Kidney (tissue), 22 donors: ENCODE measurements at places on chromosomes 3 and 15. TPM values are rescaled to one million over a fixed set of nuclear protein-coding genes. Genes with fewer than 3 reads are reported as not detected.

The CNTN3 gene
- polyA plus RNA-seq: 3.8 TPM

The MRPL3 gene
- 91.2 TPM for polyA plus RNA-seq

The BOC gene
- 6.1 TPM for polyA plus RNA-seq

The PML gene
- polyA plus RNA-seq: 19.6 TPM

The THRB gene
- 4.5 TPM for polyA plus RNA-seq

The LDHAL6B gene
- polyA plus RNA-seq: not detected

The KLHL40 gene
- polyA plus RNA-seq: not detected

The ISL2 gene
- not detected for polyA plus RNA-seq

The C3orf49 gene
- polyA plus RNA-seq: not detected

The UCN2 gene
- polyA plus RNA-seq: not detected

The CFAP100 gene
- polyA plus RNA-seq: 0.60 TPM

DNA sequence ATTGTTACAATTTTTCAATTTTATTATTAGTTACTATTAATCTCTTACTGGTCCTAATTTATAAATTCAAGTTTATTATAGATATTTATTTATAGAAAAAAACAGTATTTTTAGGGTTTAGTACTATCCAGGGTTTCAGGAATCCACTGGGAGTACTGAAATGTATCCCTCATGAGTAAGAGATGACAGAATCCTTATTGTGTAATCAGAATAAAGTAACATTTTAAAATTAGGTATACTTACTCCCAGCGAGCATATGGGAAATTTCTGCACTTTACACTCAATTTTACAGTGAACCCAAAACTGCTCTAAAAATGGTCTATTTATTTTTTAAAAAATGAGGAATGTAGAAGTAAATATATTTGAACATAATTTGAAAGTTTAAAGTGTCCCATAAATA lies 202.7 kb downstream of the CGGBP1 start:
- H3K36me3 ChIP-seq: no peaks in the 10 kb centered on the region
- no peaks in the 10 kb centered on the region for H3K27me3 ChIP-seq
- no peak for DNase-seq
- no peak overlapping the region for H3K27ac ChIP-seq
- H3K4me1 ChIP-seq: no peaks in the 10 kb centered on the region

DNA sequence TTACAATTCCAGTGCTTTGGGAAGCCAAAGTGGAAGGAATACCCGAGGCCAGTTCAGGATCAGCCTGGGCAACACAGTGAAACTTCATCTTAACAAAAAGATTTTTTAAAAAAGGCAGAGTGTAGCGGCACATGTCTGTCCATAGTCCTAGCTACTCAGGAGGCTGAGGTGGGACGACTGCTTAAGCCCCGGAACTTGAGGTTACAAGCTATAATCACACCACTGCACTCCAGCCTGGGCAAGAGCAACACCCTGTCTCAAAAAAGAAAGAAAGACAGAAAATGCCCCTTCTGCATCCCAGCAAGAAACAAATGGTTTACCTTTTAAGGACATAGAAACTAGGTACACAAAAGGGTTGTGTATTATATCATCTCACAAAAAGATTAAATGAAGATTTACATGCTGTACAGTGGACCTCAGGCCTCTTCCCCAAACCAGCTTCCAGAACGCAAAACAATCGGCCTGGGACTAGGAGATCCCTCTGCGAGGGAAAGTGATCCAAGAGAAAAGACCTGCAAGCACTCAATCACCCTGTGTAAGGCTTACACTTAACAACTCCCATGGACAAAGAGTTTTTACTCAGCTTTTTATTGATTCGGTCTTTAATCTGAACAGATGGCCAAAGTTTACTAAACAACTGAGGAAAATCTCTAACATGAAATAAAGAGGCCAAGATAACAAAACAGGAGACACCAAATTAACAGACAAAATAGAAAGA lies 21.2 kb downstream of the TFDP2 start:
- no peak overlapping the region for H3K4me3 ChIP-seq
- H3K4me1 ChIP-seq: no peaks in the 10 kb centered on the region
- H3K27ac ChIP-seq: no peak overlapping the region
- no peaks in the 10 kb centered on the region for H3K27me3 ChIP-seq
- no peak for DNase-seq

GRCh38 chr15:76994496-76994895 lies 430 bp upstream of the PSTPIP1 start:
- no peak overlapping the region for H3K4me3 ChIP-seq
- DNase-seq: no peak
- H3K36me3 ChIP-seq: no peaks in the 10 kb centered on the region
- no peak overlapping the region for H3K27ac ChIP-seq
- H3K4me1 ChIP-seq: no peaks in the 10 kb centered on the region

GRCh38 chr3:72515281-72515680 lies 333.0 kb downstream of the SHQ1 start:
- H3K36me3 ChIP-seq: no peaks in the 10 kb centered on the region
- no peaks in the 10 kb centered on the region for H3K27me3 ChIP-seq
- no peak for DNase-seq
- no peaks in the 10 kb centered on the region for H3K4me1 ChIP-seq
- no peak overlapping the region for H3K27ac ChIP-seq

DNA sequence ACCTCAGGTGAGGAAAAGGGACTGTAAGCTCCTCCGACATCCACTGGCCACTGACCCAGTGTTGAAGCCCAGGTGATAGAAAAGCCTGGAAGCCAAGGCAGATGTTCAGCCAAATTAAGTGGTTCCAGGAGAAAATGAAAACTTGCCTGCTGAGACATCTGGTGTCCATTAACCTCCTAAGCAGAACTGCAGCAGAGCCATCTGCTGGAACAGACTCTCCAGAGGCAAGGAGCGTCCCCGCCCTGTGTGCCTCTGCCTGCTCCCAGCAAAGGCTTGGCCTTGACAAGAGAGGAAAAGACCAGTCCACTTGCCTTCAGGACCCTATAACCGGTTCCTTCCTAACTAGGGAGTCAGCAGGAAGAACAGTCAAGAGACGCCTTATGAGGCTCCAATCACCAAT lies 48.2 kb downstream of the SRGAP3 start:
- no peak for DNase-seq
- no peaks in the 10 kb centered on the region for H3K4me1 ChIP-seq
- no peaks in the 10 kb centered on the region for H3K27me3 ChIP-seq
- no peak overlapping the region for H3K27ac ChIP-seq
- no peak overlapping the region for H3K4me3 ChIP-seq

- H3K4me3 ChIP-seq: no peak overlapping the region
- no peak for DNase-seq
- H3K27ac ChIP-seq: no peak overlapping the region
Measured at GRCh38 chr3:108099244-108099643, 8.4 kb upstream of the CD47 start.

DNA sequence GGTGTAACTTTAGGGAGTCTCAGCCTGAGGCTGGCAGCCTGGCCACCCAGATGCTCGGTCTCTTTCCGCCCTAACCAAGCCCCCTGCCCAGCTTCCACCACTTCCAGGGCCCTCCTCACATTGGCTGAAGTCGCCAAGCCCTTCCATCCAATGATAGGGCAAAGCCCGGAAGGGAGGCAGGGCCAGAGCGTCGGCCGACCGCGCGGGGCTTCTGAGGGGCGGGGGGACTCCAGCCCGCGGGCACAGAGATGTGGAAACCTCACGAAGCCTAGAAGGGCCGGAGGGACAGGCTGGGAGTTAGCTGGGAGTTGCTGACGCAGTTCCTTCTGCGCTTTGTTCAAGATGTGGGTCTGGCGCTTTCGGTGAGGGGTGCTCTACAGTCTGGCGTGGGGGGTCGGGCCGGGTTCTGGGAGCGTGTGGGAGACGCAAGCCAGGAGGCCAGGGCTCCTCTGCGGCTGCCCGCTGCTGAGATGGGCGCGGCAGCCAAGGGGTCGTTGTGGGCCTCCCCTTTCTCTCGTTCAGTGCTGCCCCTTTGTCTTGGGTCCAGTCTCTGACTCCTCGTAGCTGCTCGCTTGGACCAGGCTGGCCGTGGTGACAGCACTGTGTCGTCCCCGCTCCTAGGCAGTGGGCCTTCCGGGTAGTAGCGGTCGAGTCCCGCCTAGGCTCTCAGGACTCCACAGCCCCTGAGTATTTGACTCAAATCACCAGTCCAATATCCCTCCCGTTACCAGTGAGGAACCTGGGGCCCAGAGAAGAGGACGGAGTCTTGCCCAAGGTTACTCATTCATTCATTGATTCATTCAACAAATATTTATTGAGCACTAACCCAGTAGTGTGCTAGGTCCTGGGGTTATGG lies at the start of gene ZNF660:
TSS of gene ZNF660 (plus strand) at position 319 of the 856 bp plus-strand sequence. CDS start 9,230 bp downstream, outside the sequence.
- H3K4me1 ChIP-seq: peaks cover 2% of the 10 kb centered on the region
- peak; percentile 98 for DNase-seq
- H3K4me3 ChIP-seq: peak within 1 kb of the TSS; percentile 72
- peaks cover 2% of the 10 kb centered on the region for H3K36me3 ChIP-seq
- H3K27me3 ChIP-seq: no peaks in the 10 kb centered on the region

DNA sequence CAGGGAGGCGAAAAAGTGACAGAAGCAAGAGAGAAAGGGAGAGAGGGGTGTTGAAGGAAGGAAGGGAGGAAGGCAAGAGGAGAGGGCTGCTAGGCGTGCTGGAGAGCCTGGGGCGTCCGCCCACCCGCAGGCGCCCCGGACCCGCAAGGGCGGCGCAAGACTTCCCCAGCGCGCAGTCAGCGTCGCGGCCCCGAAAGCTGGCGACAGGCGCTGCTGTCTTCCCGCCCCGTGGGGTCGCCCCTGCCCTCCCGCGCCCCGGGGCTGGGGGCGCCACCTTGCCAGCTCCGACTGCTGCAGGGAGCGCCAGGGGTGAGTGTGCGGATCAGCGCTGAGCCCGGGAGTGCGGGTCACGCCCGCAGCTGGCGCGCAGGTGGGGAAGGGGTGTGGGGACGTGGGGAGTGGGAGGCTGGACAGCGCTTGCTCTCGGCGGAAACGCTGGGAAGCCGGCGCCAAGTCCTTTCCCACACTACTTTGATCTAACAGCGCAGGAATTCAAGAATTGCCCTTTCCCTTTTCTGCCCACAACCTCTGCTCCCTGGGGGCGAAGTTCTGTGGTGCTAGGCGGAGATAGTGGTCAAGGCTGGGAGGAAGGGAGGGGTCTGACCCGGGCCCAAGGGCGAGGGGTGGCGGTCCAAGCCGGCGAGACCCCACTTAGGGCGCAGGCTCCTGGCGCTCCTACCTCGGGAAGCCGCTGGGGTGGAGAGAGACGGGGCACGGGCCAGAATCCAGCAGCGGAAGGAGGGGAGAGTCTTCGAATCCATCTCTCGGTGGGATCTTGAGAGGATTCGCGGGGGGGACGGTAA lies 266.1 kb downstream of the CGGBP1 start:
- no peak within 1 kb of the TSS for H3K27ac ChIP-seq
- DNase-seq: peak; percentile 69
- no peaks in the 10 kb centered on the region for H3K4me1 ChIP-seq
- no peaks in the 10 kb centered on the region for H3K27me3 ChIP-seq

DNA sequence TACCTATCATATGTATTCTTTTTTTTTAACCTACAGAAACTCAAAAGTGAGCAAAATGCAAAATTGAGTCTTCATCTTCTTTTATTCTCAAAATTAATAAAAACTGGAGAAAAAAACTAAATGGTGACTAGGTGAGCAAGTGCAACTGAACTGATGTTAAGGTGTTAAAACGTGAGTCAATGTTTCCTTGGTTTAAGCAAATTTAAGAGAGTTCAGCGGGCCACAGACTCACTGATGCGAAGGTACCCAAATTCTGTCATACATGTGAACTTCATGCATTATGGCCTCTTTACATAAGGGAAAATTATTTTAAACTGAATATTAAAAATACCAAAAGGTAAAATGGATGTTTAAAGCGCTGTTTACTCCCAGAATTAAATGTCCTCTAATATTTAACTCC lies 206.6 kb downstream of the FOXP1 start:
- no peaks in the 10 kb centered on the region for H3K4me1 ChIP-seq
- H3K36me3 ChIP-seq: no peaks in the 10 kb centered on the region
- no peak for DNase-seq

- H3K27me3 ChIP-seq: no peaks in the 10 kb centered on the region
- no peaks in the 10 kb centered on the region for H3K36me3 ChIP-seq
- DNase-seq: no peak
- H3K27ac ChIP-seq: no peak overlapping the region
Measured at GRCh38 chr15:51060030-51060673, 34.6 kb downstream of the TNFAIP8L3 start.

GRCh38 chr3:94020293-94020692 lies 8.1 kb downstream of the STX19 start:
- H3K4me1 ChIP-seq: no peaks in the 10 kb centered on the region
- no peak overlapping the region for H3K27ac ChIP-seq
- DNase-seq: no peak
- no peak overlapping the region for H3K4me3 ChIP-seq

DNA sequence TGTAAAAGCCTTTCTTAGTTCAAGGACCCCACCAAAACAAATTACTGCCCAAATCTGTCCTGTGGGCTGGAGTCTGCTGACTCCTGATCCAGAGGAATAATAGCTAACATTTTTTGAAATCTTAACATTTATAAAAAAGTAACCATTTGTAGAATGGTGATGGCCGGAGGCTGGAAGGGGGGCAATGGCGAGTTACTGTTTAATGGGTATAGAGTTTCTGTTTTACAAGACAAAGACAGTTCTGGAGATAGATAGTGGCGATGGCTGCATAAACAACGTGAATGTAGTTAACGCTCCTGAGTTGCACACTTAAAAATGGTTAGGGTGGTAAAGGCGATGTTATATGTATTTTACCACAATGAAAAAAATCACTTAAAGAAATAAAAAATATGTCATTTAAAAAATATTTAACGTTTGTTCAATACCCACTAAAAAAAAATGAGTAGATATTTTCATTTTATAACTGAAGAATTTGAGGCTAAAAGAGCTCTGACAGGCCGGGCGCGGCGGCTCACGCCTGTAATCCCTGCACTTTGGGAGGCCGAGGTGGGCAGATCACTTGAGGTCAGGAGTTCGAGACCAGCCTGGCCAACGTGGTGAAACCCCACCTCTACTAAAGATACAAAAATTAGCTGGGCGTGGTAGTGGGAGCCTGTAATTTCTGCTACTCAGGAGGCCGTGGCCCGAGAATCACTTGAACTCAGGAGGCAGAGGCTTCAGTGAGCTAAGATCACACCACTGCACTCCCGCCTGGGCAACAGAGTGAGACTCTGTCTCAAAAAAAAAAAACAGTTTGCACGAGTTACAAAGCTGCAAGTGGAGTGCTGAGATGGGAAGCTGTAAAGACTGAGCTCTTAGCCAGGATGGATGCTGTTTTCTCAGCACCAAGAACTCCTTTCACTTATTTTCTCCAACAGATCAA lies 37.6 kb downstream of the IGF2BP2 start:
- no peak overlapping the region for H3K4me3 ChIP-seq
- no peaks in the 10 kb centered on the region for H3K36me3 ChIP-seq
- no peaks in the 10 kb centered on the region for H3K27me3 ChIP-seq
- no peak overlapping the region for H3K27ac ChIP-seq

- no peak overlapping the region for H3K4me3 ChIP-seq
- no peak overlapping the region for H3K27ac ChIP-seq
- H3K27me3 ChIP-seq: no peaks in the 10 kb centered on the region
- no peaks in the 10 kb centered on the region for H3K4me1 ChIP-seq
- no peaks in the 10 kb centered on the region for H3K36me3 ChIP-seq
Measured at GRCh38 chr15:95370291-95370690, 960.2 kb upstream of the NR2F2 start.

GRCh38 chr15:65559941-65560340 lies 29.7 kb downstream of the HACD3 start:
- H3K36me3 ChIP-seq: peaks cover 22% of the 10 kb centered on the region
- no peak overlapping the region for H3K4me3 ChIP-seq
- no peak for DNase-seq
- H3K4me1 ChIP-seq: no peaks in the 10 kb centered on the region
- no peaks in the 10 kb centered on the region for H3K27me3 ChIP-seq
